Smooth muscle cell of the pulmonary artery (primary cell): ENCODE measurements at places on chromosomes 11 and 22. TPM values are rescaled to one million over a fixed set of nuclear protein-coding genes. Genes with fewer than 3 reads are reported as not detected.

The GAB4 gene
- total RNA-seq = not detected in 2 replicates

The HDHD5 gene
- total RNA-seq = 27.9 and 33.3 TPM in 2 replicates

The PPFIBP2 gene
- total RNA-seq = 11.1 and 17.2 TPM in 2 replicates

The CCDC81 gene
- total RNA-seq = 2.8 and 4.2 TPM in 2 replicates

The KRTAP5-8 gene
- total RNA-seq = not detected in 2 replicates

The SLC35F2 gene
- total RNA-seq = 5.4 and 12.2 TPM in 2 replicates

The LRRC10B gene
- total RNA-seq = 0.20 TPM in 1 of 2 replicates, not detected in the other

The IRAG1 gene
- 40.8 and 69.0 TPM in 2 replicates for total RNA-seq

The MS4A15 gene
- total RNA-seq = not detected in 2 replicates

The DGCR6 gene
- 0.46 and 0.59 TPM in 2 replicates for total RNA-seq

The NOX4 gene
- total RNA-seq = 0.85 and 2.7 TPM in 2 replicates

The PIH1D2 gene
- total RNA-seq = 0.66 and 2.4 TPM in 2 replicates

The TENM4 gene
- 42.4 and 66.9 TPM in 2 replicates for total RNA-seq

The APOL5 gene
- total RNA-seq = 0.46 TPM in 1 of 2 replicates, not detected in the other

The BTBD18 gene
- not detected in 2 replicates for total RNA-seq

The MPPED2 gene
- total RNA-seq = 0.20 TPM in 2 replicates

The ARVCF gene
- total RNA-seq = 8.5 and 30.1 TPM in 2 replicates

The SCGB2A2 gene
- total RNA-seq = not detected in 2 replicates

The TUB gene
- 8.2 and 16.4 TPM in 2 replicates for total RNA-seq

The NAALAD2 gene
- 0.30 and 0.46 TPM in 2 replicates for total RNA-seq

The SAA2 gene
- 0.46 and 40.6 TPM in 2 replicates for total RNA-seq

The RASGRP2 gene
- 0.26 and 0.50 TPM in 2 replicates for total RNA-seq

The PAAF1 gene
- total RNA-seq = 14.7 and 16.3 TPM in 2 replicates

The FOLR2 gene
- not detected in 2 replicates for total RNA-seq

The UBQLNL gene
- 0.23 and 0.33 TPM in 2 replicates for total RNA-seq

The OOSP4A gene
- not detected in 2 replicates for total RNA-seq

The KMT2A gene
- 55.1 and 57.6 TPM in 2 replicates for total RNA-seq

The NLRP14 gene
- 0.07 and 0.10 TPM in 2 replicates for total RNA-seq

The ALDH3B1 gene
- total RNA-seq = 25.6 and 27.6 TPM in 2 replicates

The GRIK4 gene
- total RNA-seq = under 0.01 TPM in 1 of 2 replicates, not detected in the other

The SLCO2B1 gene
- total RNA-seq = 0.03 TPM in 1 of 2 replicates, not detected in the other

The POTEH gene
- total RNA-seq = not detected in 2 replicates

The LMNTD2 gene
- total RNA-seq = 0.39 and 0.73 TPM in 2 replicates

The RTN4R gene
- 0.52 and 0.76 TPM in 2 replicates for total RNA-seq
